ENCODE measurements at places on chromosomes 6 and 20.

DNA sequence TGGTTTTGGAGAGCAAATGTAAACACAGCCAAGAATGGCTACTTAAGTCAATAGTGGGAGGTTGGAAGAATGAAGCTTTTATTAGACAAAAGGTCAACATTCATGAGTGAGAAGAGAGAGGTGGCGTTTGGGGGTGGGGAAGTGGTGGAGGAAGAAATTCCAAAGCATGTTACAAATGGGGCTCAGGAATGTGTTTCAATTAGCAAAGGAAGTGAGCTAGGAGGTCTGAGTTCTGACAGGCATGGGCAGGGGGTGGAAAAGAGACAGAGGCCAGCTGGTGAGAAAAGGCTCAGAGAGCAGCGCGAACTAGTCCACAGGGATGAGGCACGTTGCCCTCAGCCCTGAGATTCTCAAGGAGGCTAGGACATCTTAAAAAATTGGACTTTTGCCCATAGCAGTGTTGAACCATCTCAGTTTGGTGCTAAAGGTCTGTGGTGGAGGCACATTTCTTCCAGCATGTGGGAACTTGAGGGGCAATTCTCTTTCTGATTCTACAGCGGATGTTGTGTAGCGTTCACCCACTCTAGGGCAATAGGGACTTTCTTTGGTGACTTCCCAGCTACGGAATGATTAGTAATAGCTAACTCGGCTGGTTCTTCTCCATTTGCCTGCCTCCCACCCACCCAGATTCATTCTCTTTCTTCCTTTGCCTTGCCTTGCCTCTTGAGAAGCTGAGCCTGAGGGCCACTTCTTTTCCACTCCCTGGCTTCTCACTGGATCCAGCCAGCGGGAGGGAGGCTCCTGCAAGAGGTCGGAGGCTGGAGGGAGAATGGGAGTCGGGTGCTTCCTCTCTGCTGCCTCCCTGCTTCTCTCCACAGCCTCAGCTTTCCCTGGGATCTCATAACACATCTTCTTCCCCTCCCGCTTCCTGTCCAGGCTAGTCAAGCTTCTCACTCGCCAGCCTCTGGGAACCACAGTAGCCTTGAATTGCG is 45.1 kb upstream of the NEDD9 start:
- DNase-seq = peak; percentile 73

- DNase-seq = no peak
Observed at GRCh38 chr6:47414423-47415167, 63.0 kb upstream of the CD2AP start.

DNA sequence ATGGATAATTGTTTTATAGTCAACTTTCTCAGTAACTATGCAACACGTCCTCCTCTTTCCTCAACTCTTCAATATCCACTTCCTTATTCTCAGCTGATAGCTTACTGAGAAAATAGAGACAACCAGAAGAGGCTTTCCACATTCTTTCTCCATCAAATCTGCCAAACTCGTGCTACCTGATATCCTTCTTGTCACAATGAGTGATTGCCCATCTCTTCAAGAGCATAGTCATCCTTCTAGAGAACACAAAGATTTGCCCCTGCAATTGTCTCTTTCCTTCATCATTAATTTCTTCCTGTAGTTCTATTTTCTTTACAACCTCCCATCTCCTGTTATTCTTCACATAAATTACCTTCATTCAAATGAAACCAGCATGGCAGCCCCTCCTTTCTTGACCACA is 75.9 kb upstream of the RGS17 start:
- no peak for DNase-seq

- DNase-seq = no peak
Observed at GRCh38 chr20:43284486-43284885, 94.8 kb upstream of the PTPRT start.

- no peak for DNase-seq
Observed at GRCh38 chr6:166769648-166770047, 142.6 kb upstream of the RPS6KA2 start.

- DNase-seq = no peak
Observed at GRCh38 chr6:8652710-8653109, 217.4 kb upstream of the SLC35B3 start.

DNA sequence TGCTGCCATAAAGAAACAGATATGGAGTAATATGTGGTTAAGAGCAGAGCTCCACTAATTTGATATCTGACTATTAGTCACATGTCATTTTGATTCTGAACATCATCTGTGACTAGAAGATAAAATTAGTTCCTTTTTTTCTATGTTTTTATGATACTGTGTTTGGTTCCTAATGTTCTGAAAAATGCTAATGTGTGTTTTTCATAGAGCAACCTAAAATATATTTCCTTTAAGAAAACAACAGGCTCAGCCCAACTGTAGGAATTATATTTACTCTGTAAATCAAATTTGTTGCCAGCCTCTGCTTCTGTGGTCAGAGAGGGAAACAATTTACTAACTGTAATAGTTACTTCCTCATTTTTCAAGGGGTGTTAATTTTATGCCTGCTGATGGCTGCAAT is 33.3 kb upstream of the TXLNB start:
- DNase-seq = no peak

DNA sequence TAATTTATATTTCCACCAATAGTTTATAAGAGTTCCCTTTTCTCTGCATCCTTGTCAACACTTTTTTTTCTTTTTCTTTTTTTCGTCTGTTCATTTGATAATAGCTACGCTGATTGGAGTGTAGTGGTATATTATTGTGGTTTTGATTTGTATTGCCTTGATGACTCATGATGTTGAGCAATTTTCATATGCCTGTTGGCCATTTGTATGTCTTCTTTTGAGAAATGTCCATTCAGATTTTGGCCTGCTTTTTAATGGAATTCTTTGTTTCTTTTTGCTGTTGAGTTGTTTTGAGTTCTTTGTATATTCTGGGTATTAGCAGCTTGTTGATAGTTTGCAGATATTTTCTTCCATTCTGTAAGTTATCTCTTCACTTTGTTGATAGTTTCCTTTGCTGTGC is 773.4 kb downstream of the KIF16B start:
- DNase-seq = no peak

DNA sequence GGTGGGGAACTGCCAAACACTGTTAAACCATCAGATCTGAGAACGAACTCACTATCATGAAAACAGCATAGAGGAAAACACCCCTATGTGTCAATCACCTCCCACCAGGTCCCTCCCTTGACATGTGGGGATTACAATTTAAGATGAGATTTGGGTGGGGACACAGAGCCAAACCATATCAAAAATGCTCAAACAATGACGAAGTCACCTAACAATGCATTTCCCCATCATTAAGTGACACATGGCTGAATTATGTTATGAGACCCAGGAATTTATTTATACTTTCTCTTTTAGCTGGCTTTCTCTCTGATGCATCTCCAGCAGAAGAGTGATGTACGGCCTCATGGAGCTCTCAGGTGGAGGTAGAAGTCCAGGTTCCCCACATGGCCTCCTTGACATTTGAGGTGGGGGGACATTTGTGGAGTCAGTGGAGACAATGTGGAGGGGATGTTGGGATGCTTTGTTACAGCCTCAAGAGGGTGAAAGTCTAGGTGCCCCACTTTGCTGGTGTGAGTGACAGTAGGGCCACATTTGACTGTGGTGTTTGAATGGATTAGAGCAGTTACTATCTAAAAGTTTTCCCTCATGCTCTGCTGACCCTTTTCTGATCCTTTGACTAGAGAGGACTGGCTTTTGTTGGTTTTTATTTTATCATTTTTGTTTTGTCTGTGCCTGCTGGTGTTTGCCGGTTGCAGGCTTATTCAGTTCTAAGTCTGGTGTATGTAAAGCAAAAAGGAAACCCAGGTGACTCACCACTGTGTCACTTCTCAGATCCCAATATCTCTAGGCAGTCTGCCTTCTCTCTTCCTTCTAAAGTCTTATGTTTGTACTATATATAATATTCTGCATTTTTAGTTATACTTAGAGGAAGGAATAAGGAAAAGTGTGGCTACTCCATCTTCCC is 18.5 kb upstream of the DCBLD1 start:
- no peak for DNase-seq

GRCh38 chr6:156651486-156651885 is 125.7 kb upstream of the ARID1B start:
- no peak for DNase-seq

- no peak for DNase-seq
Observed at GRCh38 chr20:35988910-35989463, 20.6 kb downstream of the CNBD2 start.

DNA sequence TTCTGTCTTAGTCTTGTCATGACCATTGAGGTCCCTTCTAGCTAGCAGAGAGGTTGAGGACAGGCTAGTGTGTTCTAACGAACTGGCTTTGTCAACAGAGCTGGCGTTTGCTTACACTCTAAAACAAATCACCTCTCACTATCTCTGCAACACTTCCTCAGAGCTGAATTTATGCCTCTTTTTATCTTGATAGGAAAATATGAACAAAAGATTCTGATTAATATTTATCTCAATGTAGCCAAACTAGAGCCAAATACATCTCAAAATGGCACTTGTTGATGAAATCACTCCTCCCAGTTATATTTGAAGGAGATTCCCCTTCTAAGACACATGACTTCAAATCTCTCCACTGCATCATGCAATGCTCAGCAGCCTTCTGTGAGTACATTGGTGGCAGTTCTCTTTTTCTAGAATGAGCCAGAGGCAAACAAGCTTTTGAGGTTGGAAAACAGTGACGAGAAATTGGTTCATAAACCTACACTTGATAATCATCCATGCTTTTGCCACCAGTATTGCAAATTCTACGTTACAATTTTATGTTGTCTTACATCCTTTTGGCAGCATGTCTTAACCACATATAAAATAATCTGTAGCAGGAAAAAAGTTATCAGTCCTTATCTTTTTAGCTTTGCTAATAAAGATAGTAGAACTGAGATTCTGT is 615.7 kb upstream of the CITED2 start:
- no peak for DNase-seq

GRCh38 chr20:60845146-60845545 is 406.9 kb upstream of the CDH4 start:
- no peak for DNase-seq

DNA sequence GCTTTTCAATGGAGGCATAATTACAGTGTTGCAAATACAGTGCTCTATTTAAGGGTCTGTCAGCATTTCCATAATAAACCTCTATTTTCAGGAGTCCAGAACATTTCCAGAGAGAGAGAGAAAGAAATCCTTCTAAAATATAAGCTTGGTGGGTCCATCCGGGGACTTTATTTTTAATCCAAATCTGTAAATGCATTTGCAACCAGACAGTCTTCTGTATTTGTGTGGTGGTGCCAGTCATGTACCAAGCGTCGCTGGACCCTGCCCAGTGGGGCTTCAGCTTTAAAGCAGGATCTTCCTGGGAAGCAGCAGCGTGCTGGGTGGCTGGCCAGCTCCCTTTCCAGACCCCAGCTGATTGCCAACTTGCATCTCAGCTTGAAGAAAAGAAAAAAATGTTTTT is 256.5 kb upstream of the SUPT3H start:
- no peak for DNase-seq

DNA sequence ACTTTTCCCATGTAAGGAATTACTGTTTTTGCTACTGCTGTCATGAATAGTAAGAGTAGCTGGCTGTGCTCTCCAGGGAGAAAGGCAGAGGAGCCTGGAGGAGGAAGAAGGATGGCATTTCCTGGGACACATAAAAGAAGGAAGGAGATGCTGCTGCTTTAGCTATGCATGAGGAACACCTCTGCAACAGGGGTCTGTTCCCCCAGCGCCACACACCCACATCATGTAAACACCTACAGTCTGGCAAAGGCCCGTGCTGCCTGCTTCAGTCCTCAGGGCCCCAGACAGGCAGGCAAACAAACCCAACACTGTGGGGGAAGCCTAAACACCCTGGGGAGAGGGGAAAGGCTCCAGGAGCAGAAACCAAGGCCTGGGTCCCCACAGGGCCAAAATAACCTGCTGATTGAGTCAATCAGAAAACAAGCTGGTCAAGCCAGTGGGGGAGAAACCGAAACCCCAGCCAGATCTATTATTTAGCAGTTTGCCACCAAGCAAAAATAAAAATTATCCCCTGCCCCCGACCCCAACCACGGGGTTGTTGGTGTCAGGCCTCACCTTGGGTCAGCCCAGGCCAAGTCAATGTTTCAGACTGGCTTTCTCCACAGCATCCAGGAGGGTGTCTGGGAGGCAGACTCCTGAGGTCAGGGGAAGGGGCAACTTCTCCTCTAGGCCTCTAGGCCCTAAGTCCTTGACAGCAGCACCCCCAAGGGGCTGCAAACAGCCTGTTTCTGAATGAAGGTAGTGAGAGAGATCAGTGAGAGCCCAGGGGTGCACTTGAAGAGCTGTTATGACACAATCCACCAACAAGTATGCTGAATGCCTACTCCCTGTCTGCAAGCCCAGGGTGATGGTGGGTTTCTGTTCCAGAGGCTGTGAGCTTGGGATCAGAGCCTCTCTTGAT is 34.6 kb upstream of the SCUBE3 start:
- no peak for DNase-seq

GRCh38 chr6:87628424-87628823 is 38.5 kb downstream of the ORC3 start:
- DNase-seq = no peak

- no peak for DNase-seq
Observed at GRCh38 chr20:43541214-43541613, 17.6 kb upstream of the SGK2 start.

DNA sequence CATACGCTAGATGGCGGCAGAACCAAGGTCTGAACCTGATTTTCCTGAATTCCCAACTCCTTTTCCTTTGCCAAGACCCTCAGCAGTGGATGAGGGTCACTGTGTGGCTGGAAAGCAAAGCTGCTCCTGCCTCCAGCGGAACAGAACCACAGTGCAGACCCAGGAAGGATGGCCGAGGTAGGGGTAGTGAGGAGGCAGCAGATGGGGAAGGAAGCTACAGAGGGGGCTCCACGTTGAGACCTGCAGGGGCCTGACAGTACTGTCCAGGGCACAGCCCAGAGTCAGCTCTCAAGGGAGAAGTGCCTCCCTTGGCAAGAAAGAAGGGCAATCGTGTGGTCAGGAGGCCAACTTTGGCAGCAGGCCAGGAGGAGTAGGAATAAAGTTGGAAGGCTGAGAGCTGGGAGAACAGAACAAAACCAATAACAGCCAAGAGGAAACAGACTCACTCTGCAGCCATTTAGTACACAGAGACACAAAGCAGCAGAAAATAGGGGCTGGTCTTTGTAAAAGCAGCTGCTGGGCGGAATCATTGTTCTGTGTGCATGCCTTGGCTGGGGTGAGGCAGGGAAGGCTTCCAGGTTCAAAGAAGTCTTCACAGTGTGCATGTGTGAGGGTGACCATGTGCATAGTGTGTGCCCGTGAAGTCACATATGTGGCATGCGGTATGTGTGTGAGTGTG is 3.1 kb downstream of the GABRR2 start:
- no peak for DNase-seq

GRCh38 chr6:161740486-161740885 is 466.6 kb upstream of the AGPAT4 start:
- DNase-seq = no peak

- no peak for DNase-seq
Observed at GRCh38 chr20:2276015-2276414, 19.8 kb upstream of the TGM3 start.

- peak; percentile 77 for DNase-seq
Observed at GRCh38 chr6:46014511-46015118, 1.0 kb downstream of the CLIC5 start.

DNA sequence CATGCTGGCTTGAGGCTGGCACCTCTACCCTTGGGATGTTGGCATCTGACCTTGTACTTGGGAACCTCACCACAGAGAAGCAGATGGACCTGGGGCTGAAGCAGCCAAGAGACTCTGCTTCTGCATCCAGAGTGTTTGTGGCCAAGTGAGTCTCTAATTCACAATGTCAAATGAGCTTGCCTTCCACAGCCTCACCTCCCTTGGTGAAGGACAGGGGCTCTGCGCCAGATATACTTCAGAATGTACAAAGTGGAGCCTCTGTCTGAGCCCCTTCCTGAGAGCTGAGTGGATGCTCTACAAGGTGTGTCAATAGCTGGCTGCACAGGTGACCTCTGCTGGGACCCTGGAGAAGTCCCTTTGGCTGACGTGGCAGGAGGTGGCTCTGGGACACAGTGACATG is 508.9 kb downstream of the CDH26 start:
- DNase-seq = no peak

GRCh38 chr6:72651967-72652956 is 30.4 kb downstream of the KCNQ5 start:
- no peak for DNase-seq
